HL-60 (cell line): ENCODE measurements at places on chromosomes 16 and 17.

- DNase-seq, result no peak
These were observed 15.0 kb downstream of the SLC38A8 start for GRCh38 chr16:84027625-84028024.

DNA sequence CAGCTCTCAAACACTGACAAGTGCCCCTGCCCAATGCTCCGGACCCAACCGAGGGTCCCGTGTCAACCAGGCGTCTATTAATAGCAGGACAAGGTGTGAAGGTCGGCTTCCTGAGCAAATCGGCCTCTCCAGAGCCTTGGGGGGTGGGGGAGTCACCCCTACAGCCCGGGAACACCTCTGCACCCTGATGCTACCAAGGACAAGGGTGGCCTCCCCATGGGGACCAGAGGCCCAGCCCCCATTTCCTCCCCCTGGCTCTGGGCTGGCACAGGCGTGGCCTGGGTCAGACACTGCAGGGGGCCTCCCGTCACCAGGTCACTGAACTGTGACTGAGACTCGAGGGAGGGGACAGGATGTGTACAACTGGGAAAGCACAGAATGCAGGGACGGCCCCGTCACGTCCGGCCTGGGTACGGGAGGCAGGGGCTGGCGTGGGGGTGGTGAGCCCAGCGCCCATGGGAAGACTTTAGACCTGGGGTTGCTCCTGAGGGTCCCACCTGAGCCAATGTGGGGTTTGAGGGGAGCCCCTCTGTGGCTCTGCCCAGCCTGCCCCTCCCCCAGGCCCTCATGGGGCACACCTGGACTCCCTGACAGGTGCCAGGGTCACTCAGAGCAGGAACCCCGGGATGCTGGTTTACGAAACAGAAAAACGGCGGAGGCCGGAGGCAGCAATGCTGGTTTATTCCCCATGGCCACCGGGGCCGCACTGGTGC is 579 bp upstream of the CYBA start:
- DNase-seq, result no peak

DNA sequence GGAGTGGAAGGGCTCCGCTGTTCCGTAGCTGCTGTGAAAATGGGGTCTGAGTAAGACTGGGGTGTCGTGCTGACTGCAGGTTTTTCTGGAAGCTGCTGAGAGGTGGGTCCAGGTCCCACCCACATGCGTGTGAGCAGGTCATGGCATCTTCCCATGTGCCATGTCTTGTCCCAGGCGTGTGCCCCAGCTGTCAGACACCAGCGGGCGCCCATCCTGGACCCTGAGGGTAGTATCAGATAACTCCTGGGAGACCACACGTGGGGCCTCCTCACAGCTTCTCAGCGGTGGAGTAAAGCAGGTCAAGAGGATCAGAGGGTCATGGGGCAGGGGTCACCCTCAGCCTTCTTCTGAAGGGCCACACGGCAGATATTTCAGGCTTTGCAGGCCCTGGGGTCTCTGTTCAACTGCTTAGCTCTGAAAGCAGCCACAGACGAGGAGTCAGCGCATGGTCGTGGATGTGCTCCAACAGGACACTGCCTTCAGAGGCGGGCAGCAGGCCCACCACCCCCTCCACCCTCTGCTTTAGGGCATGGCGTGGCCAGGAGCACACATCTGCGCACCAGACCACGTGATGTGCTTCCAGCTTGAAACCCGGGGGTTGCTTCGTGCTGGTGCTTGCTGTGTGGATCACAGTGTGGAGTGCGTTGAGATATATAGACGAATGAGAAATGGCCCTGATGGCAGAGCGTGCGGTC is 68.7 kb downstream of the BANP start:
- no peak for DNase-seq

DNA sequence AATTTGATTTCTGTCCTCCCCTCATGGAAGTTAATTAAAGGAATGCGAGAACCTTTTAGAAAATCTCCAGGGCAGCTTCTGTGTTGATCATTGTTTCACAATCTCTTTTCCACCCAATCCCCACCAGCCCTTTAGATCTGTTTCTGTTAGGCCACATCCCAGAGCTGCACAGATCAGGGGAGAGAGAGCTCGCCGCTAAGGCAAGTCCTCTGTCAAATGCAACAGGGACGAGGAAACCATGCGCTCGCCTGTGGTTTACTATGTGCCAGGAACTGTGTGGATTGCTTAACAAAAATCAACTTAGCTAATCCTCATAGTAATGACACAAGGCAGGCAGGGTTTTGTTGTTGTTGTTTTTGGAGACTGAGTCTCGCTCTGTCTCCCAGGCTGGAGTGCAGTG is 115.4 kb downstream of the SALL1 start:
- DNase-seq, result no peak

DNA sequence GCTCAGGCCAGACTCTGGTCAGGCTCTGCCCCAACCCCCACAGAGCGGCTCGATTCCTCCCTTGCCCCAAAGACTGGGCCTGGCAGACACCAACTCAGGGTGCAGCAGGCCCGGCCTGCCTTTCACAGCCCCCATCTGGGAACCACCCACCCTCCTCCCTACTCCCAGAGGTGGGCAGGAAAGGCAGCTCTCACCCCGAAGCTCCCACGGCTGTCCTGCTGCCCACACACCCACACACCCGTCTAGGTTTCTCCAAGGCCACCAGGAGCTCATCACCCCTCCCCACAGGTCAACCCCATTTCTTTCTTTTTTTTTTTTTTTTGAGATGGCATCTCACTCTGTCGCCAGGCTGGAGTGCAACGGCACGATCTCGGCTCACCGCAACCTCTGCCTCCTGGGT is 3.8 kb downstream of the CEP131 start:
- DNase-seq, result no peak

GRCh38 chr17:37117373-37118142 is 168.8 kb downstream of the AATF start:
- DNase-seq, result no peak

DNA sequence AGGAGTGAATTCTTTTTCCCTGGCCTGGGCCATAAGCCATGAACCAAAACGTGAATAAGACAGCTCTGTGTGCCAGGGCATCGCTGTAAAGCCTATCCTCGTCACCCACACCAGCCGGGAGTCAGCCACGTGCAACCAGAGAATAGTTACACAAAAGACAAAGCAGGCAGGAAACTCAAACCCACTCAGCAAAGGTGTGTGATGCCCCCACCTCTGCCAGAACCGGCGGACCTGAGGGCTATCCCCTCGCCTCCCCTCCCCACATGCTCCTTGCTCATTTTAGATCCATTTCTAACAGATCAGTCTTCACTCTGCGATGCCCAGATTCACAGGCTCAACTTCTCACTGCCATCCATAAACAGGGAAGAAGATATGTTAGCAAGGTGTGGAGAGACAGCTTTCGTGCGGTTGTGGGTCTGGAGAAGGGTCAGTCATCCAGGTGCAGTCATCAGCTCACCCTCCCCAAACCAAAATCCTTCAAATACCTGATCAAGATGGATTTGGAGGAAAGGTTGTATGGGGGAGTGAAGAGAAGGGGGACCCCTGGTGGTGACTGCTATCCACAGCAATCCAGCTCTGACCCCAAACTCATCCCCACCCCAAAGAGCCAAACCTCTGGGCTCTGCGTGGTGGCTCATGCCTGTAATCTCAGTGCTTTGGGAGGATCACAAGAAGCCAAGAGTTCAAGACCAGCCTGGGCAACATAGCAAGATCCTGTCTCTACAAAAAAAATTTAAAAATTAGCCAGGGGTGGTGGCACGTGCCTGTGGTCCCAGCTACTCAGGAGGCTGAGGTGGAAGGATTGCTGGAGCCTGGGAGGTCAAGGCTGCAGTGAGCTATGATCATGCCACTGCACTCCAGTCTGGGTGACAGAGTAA is 219.2 kb downstream of the C16orf78 start:
- DNase-seq, result no peak

DNA sequence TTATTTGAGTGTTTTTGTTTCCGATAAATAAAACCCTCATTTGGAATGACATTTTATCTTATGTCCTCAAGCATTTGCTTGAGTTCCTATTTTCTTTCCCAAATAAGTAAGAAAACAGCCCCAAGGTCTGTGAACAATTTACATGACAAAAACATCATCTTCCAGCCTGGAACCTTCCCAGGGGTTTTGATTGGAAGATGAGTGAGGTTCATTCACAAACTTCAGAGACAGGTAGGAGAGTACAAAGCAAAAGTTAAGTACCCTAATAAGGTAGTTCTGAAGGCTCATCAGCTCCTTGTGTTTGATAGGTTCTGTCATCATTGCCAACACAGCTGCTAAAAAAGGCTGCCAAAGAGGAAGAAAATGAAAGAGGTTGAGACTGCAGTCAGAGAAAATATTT is 772.8 kb downstream of the CDH8 start:
- no peak for DNase-seq

DNA sequence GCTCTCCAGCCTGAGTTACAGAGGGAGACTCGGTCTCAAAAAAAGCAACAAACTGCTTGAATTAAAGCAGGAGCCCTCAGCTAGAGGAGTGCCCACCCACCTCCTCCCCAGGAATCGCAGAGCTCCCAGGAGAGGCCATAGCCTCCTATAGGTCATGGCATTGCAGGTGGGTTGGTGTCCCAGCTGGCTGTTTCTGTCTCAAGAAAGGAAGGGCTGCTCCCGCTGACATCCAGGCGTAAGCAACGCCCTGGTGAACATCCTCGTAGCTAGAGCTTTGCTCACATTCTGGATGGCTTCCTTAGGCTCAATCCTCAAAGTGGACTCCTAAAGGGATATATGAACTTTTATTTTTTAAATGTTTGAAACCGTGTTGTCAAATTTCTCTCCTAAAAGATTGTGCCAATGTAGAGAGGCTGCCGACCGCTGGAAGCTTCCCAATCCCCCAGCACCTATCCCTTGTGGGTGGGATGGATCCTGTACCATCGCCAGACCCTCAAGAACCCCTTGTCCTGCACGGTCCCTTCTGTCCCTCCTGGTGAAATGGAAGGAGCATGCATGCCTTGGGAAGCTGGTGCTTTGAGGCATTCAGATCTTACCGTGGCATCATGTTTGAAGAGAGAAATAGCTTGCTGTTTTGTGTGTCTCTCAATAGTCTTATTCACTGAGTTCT is 5.9 kb downstream of the NLRC5 start:
- DNase-seq, result no peak

DNA sequence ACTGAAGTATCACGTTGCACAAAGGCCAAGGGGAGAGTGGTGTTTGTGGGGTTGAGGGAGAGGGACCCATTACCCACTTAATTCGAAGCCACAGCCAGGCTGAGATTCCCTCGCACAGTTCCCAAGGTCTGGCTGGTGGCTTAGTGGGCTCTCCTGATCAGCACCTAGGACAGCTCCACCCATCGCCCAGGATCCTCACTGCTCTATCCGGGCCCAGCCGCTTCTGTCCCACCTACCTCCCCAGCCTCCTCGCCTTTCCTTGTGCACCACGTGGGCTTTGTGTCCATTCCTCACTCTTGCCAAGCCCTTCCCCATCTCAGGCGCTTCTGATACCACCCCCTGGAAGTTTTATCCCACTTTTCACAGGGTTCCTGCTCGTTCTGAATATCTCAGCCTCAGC is 163.5 kb downstream of the CCT6B start:
- DNase-seq, result peak; percentile 5

GRCh38 chr17:44863061-44863918 is 15.6 kb downstream of the HIGD1B start:
- no peak for DNase-seq

- DNase-seq, result no peak
These were observed 113.2 kb downstream of the WWOX start for GRCh38 chr16:78212674-78213073.

- DNase-seq, result no peak
These were observed 36.0 kb downstream of the USP32 start for GRCh38 chr17:60355663-60356594.

GRCh38 chr16:27522173-27522707 is 27.5 kb downstream of the GTF3C1 start:
- no peak for DNase-seq

DNA sequence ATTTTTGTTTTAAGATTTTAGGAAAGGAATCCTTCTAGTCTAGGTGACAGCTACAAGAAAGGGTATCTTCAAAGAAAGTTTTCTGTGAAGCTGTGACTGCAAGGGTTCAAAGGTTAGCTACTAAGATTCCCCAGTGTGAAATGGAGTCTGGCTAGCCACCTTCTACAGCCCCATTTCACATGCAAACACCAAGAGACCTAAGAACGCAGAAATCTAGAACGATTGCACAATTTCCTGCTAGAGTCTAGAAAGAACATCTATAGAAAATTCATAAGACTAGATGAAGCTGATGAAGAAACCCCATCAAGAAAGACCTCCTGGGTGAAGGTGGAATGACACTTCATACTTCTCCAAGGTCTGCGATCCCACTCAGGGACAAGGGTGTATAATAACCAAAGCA is 77.1 kb downstream of the STX8 start:
- no peak for DNase-seq

DNA sequence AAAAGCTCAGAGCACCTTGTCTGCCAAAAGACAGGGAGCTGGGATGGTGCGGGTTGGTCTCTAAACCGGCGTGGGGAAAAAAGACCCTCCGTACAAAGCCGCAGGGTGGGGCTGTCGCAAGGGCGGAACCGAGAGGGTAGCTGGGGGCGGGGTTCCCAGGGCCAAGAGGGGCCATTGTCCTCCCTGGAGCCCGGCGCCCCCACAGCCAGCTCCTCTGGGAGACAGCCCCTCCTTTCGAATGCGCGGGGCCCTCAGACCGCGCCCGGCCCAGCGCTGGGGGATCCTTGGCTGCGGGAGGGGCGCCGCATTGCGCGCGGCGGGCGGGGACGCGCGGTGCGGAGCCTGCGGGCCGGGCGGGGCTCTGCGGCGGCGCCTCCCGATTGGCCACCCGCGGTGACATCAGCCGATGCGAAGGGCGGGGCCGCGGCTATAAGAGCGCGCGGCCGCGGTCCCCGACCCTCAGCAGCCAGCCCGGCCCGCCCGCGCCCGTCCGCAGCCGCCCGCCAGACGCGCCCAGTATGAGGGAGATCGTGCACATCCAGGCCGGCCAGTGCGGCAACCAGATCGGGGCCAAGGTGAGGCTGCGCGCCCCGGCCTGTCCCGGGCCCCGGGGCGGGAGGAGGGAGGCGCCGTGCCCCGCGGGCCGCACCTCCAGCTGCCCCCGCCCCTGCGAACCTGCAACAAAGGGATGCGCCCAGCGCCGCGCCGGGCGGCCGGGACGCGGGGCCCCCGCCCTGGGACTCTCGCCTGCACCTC is at the start of gene TUBB3:
Gene TUBB3, plus strand, starts transcription at position 459 of the 756 bp plus-strand sequence. Its CDS starts 60 bp downstream, at position 519.
- no peak for DNase-seq

GRCh38 chr17:7853691-7854038 is 1.2 kb upstream of the TMEM88 start:
- DNase-seq, result no peak
